ENCODE measurements at places on chromosomes 7 and 10.

DNA sequence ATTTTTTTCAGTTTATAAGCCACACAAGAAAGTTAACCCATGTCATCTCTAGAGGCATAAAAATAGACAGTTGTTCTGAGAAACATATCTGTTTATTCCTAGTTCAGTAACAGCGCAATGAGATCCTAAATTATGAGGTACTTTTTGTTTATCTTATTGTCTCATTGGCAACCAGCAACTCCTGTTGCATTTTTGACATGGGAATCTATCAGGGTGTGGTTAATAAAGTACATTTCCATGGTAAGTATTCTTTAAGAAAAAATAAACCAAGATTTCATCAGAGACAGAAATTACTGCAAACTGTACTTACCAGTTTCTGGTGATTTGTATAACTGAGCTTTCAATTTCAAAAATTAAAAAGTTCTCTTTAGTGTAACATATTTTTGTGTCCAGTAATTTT, 9.0 kb downstream of the FAS start:
- DNase-seq: no peak

DNA sequence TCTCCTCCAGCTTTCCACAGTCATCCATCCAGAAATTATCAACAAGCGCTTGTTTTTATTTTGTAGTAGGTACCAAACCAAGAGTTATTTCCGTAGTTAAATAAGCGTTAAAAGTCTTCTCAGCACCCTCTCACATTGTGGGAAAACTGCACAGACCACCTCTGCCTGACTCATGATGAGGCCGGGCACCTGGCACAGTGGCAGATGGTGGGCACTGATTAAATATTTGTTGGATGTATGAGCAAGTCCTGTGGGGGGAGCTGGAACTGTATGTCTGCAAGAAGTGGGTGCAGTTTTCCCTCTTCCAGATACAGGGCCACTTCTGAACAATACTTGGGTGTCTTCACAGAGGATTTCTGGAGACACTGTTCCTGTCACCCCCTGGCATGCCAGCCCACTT, 5.3 kb upstream of the REPIN1 start:
- DNase-seq: no peak

DNA sequence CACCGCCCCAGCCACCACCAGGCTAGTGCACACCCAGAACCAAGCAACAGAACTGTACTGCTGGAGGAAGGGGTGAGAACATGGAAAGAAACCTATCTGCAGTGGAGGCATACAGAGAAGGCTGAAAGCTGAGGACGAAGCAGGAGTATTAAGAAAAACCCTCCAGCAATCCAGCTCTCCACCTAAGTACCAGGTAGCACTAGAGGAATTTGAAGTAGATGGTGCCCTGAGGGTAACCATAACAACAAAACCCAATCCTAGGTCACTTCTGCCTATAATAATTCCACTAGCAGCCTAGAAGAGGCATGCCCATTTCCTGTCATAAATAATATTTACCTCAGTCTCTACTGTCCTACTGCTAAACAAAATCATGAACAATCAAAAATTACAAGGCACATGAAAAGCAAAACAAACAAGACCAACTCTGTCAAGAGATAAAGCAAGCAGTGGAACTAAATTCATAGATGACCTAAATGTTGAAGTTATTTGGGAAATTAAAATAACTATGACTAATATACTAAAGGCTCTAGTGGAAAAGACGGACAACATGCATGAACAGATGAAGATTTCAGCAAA, 51.1 kb downstream of the HYCC1 start:
- no peak for DNase-seq

- DNase-seq: no peak
These were observed 395.0 kb downstream of the THSD7A start for GRCh38 chr7:11436773-11437524.

DNA sequence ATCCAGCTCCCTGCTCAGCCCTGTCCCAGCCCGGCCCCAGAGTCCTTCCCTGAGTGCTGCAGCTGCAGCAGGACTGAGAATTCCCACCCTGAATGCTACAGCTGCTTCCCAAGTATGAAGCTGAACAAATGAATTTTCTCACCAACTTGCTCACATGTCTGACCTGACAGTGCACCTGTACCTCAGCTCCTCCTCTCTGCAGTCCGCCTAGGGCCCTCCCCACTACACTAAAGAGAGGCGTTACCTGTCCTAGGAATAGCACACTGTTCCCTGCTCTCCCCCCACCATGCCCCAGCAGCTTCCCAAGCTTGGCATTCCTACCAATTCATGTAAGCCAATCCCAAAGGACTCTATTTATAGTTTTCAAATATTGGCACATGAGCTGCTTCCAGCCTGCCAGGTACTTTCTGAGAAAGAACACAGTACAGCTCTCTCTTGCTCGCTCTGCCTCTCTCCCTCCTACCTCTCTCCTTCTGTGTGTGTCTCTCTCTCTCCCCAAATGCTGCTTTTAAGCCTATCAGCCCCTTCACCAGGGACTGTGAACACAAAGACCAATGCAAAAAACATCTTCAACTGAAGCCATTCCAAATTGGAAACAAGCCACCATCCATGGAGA, 400.1 kb downstream of the TNS3 start:
- no peak for DNase-seq

DNA sequence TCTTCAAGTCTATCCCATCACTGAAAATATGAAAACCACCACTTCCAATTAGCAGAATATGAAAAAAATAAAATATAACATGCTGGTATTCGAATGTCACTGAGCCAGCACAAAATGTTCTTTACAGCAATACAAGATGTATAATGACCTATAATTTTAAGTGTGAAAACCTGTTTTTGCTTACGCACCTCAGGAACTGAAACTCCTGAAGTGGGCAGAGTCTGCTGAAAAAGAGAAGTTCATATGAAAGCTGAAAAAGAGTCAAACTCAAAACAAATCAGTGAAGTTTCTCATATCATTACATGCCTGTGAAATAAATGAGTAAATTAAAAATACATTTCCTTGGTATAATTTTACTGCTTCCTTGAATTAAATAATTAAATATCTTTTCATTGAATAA, 272.5 kb downstream of the DGKB start:
- DNase-seq: no peak

GRCh38 chr10:129969911-129970464, 5.9 kb upstream of the EBF3 start:
- no peak for DNase-seq

DNA sequence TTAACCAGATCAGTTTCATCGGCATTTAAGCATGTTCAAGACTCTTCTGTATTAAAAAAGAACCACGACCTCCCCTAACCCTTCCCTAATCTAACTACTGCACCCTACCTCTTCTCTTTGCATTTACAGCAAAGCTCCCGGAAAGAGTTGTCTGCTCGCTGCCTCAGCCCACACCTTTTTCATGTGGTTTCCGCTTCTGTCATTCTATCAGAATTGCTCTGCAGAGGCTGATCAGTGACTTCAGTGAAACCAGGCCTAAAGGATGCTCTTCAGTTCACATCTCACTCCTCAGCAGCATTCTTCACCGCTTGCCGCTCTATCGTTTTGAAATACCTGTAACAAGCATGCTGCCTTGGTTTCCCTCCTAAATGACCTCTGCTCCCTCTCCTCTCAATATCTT, 160.9 kb downstream of the SDK1 start:
- DNase-seq: no peak

DNA sequence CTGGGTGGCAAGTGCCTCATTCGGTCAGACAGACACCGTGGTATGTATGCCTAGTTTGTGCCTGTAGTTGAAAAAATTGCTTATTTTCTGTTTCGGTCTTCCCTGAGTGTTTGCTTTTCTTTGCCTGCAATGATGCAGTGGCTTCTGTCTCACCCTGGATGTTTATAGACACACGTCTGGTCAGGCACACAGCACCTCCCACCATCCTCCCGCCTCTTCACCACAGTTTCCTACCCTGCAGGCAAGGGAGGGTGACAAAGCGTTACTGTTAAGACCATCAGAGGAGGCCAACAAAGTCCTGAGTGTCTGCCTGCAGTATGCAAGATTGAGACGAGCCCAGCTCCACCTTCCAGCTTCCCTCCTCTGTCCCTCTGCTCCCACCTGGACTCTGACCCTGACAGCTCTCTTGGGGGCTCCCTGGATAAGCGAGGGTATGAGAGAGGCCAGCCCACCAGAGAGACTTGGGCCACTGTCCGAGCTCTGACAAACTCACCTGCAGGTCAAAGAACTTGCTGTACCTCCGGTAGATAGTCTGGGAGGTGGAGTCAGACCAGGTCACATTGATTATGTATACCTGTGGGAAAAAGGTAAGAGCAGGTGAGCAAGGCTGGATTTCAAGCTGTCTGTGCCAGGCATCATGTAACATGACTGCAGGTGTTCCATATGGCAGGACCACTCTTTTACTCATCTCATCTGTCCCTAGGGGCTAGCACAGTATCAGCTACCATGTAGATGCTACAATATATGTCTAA, 54.4 kb downstream of the SH3PXD2A start:
- DNase-seq: no peak

GRCh38 chr10:391305-391704, 256.1 kb downstream of the ZMYND11 start:
- DNase-seq: no peak

- DNase-seq: no peak
These were observed 445.6 kb downstream of the GFRA1 start for GRCh38 chr10:115827231-115828009.

- DNase-seq: no peak
These were observed 92.1 kb upstream of the DNAJB6 start for GRCh38 chr7:157244516-157245294.

GRCh38 chr10:116324951-116325635, 845 bp downstream of the CCDC172 start:
- DNase-seq: no peak

GRCh38 chr7:66236713-66237303, 31.7 kb downstream of the TPST1 start:
- no peak for DNase-seq

DNA sequence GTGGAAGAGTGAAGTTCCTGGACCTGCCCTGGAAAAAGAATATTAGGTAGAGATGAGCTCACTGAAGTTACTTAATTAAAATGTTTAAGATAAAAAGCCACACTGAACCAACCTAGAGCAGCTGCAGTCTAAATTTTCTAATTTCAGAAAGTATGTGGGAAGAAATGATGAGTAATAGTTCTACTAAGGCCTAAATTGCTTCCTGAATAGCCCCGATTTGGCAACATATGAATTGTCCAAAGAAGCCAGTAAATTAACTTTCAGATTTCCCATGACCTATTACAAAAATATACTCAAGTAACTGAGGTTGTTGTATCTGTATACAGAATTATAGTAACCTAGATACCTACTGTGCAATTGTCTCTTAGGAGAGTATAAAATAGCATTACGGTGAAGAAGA, 312.6 kb downstream of the IPMK start:
- DNase-seq: no peak

DNA sequence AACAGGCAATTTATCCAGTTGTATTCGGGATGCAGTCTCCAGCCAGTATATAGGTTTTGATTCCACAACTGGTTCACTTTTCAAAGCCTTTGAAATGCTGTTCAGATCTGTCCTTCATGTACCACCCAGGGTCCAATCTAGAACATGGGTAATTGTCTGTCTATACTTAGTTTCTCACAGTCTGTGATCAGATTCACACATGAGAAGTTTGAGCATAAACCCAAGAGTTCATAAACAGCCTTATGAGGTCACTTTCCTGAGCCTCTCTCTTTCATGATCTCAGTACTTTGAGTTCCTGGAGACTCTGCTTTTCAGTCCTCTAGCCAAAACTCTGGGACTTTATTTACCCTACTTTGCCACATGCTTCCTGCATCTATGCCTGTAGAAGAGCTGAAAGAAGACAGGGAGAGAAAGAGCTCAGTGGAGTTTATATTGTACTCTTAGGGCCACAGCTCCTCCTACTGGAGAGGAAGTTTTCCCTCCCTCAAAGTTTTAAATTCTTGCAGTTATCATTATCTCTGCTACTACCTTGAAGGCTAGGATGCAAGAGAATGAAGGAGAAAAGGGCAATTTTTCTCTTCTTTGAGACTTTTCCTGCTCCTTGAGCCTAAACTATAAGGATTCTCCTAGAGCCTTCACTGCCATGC, 172.0 kb downstream of the ZEB1 start:
- DNase-seq: no peak

DNA sequence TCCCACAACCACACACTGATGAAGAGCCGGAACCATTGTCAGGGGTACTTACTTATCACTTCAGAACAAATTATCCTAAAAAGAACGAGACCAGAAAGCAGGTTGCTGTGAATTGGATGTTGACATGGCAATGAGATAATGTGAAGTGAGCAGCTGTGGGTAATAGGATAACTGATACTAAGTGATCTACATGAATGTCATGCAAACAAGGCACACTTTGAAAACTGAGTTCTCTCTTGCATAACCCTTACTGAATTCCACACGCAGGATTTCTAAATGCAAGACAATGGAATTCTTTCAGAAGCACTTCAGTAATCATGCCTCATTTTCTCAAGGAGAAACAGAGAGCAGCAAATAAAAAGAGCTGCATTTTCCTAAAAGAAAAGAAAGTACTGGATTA, 242.5 kb upstream of the TMEM229A start:
- DNase-seq: no peak

DNA sequence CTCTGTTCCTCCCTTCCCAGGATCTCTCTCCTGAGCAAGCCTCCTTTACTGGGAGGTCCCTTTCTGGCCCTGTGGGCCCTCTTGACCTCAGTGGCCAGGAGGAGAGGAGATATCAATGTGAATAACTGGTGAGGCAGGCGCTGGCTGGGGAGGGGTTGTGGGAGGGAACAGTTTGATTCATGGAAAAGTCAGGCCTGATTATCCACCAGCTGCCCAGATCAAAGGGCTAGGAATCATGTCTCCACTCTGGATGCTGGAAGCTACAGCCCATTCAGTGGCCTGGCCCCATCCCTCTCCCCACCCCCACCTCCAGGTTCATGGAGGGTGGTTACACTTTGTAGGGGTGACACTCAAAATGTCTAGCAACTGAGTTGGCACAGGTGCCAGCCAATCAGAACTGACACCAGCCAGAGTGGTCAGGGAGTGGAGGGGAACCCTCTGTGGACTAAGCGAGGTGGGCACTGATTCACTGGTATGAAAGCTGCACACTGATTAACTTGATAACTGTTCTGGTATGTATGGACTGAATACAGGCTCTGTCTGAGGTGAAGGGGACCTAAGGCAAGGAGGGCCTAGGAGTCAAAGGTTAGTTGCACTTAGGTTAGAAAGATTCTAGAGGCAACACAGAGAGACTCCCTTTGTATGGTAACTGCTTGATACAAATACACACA, 4.8 kb downstream of the PRRT4 start:
- DNase-seq: no peak

- no peak for DNase-seq
These were observed 94.8 kb upstream of the CDK13 start for GRCh38 chr7:39855325-39855674.

GRCh38 chr10:75294031-75294437, 58.3 kb upstream of the COMTD1 start:
- no peak for DNase-seq

DNA sequence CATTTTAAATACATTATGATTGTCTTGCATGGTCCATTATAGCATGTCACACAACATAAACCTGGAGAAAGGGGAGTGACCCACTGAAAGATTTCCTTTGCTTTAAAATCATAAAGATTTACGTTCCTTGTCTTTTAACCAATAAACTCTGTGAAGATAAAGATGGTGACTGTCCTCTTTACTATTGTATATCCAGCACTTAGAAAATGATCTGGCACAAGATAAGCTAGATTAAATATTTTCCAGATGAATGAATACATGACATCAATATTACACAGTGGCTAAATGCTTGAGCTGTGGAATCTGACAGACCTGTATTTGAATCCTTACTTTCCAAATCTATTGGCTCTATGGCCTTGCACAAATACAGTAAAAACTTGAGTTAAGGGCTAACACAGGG, 938.4 kb downstream of the SORCS1 start:
- DNase-seq: no peak
